ENCODE measurements at places on chromosomes 2 and 18.

DNA sequence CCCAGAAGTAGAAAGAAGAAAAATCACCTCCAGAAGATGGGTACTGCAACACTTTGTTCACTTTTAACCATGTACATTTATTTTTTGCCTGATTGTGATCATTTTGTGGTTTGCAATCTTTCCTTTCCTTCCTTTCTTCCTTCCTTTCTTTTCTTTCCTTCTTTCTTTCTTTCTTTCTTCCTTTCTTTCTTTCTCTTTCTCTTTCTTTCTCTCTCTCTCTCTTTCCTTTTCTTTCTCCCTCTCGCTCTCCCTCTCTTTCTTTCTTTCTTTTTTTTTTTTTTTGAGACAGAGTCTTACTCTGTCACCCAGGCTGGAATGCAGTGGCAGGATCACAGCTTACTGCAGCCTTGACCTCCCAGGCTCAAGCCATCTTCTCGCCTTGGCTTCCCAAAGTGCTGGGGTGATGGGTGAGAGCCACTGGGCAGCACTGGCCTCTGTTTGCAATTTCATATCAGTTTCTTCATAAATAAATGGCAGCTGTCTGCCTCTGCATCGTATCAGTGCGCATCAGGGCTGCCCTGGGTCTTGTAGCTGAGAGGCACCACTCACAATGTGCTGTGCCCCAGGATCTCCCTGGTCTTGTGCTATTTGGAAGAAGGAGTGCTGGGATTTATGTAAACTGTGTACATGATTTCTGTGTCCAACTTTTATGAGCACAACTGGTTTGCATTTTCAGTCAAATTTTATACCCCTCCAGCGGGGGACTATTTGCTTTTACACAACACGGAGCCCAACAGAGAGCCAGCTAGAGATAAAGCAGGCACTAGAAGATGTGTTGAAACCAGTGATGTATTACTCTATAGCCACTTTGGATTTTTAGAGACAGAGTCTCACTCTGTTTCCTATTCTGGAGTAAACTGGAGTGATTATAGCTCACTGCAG lies 6.9 kb upstream of the LIMS2 start:
- no peak for DNase-seq

GRCh38 chr18:57267368-57267925 lies 84.9 kb upstream of the ST8SIA3 start:
- DNase-seq, result peak; percentile 80

DNA sequence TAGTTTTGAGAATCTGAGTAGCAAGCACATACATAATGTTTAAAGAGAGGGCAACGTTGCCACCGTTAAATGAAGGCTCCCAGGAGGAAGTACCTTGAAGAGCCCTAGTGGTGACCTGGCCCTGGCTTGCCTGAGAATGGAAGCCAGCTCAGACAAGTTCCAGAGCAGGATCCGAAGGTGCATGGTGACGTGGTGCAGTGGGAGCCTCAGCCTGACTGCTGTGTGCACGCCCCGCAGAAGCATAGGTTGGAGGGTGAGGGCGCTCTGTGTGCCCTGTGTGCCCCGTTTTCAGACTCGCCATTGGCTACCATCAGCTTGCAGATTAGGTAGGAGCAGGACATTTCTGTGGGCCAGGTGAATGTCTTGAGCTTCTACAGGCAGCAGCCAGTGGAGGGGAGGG lies 68.2 kb downstream of the ZNF407 start:
- DNase-seq, result no peak

DNA sequence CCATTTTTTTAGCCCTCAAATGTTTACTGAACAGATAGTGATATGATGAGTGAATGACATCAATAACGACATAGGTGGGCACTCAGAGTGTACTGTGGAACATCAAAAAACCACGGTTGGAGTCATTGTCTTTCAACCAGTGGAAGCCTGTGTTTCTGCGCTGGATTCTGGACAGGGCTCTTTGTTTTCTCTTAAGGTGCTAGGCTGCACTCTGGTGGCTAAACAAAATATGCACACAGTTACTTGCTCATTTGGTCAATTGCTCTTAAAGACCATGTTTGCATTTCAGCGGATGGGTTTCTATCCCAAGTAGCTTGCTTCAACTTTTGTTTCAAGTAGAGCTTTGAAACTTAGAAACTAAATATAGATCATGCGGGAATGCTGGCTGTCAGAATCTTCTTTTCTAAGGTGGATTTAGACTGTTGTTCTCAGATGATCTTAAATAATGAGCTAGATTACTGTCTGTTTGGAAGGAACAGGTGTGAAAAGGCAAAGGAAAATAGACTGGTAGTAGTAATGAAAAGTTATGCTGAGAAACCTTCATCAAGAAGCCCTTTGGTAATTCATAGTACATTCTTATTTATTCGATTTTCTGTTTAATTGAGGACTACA lies 48.5 kb upstream of the LYPD6B start:
- DNase-seq, result peak; percentile 34

- DNase-seq, result no peak
Observed at GRCh38 chr18:48730010-48730409, 191.2 kb downstream of the CTIF start.

DNA sequence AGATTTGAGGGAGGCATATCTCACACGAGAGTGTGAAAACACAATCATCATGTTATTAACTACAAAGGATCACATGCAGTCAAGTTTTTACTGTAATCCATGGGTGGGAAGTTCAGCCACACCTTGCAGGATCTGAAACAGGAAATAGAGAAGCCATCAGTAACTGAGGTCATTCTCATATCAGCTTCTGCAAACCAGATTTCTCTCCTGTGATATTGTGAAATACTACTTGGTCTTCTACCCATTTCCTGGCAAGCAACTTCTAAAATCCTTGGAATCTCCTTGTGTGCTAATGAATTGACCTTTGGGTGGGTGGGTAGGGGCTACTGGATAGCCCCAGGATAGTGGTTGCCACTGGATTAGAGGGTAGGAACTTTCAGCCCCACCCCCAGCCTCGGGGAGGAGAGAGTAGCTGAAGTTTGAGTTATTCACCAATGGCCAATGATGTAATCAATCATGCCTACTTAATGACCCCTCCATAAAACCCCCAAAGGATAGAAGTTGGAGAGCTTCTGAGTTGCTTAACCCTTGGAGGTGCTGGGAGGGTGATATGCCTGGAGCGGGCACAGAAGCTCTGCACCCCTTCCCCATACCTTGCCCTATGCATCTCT lies 25.6 kb upstream of the TGIF1 start:
- DNase-seq, result no peak

DNA sequence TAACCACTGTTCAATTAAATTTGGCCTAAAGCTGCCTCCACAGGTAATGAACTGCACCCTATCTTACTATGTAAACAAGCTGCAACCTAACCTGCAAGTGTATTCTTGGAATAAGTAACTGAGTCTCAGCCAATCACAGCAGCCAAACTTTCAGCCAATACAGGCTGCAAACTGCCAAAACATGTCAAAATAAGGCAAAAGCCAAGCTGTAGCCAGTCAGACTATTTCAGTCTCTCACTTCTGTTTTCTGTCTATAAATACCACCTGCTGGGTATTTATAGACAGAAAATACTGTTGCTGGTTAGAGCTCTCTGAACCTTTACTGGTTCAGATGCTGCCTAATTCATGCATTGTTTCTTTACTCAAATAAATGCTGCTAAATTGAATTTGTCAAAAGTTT lies 14.3 kb downstream of the C2orf76 start:
- no peak for DNase-seq

GRCh38 chr2:121519732-121520640 lies 10.7 kb upstream of the RNU4ATAC start:
- DNase-seq, result no peak

DNA sequence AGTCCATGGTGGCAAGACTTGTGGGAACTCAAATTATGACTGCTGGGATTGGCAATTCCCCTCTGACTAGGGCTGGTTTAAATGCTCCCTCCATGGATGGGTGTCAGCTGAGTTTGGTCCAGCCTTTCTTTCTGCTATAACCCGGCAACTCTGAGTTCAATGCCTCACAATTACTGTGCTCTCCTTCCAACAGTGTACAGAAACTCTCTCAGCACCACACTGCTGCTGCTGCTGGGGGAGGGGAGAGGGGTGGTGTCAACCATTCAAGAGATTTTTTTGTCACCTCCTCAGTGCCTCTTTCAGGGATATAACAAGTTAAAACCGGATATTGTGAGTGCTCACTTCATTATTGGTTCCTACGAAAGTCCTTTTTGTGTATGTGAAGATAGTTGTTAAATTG lies 830.3 kb upstream of the NXPH2 start:
- DNase-seq, result no peak

DNA sequence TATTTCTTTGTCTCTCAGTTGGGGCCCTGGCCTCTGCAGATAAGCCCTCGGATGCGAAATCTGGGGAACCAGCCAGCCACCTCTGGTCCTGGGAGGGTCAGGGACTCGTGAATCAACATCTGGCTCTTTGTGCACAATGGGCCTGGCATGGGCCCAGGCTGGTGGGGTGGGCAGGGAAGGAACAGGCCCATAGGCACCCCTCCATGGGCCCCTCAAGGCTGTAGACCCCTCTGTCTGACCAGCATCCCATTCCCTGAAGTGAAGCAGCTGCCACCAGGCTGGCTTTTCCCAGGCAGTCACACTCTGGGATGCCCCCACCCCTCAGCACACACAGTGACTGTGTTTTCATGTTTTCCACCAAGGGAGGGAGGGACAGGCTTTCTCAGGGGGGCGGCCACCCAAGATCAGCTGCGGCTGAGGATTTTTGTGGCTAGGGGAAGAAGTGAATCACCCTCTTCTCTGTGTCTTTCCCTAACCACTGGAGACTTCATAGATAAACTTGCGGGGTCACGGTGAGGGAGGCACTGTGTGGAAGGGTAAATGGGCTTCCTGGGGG lies 166.0 kb downstream of the AGAP1 start:
- DNase-seq, result peak; percentile 75

GRCh38 chr2:210445732-210446131 lies 30.8 kb downstream of the LANCL1 start:
- DNase-seq, result no peak
